GM23248 (cell line): ENCODE measurements at places on chromosomes 4 and X.
A peak's percentile ranks its signal among the peaks of the same experiment; 100 is the strongest.

GRCh38 chr4:69930768-69931167 lies at the start of gene CSN1S1:
TSS of gene CSN1S1 (plus strand) at chr4:69931068. CDS start at chr4:69932556, 1,488 bp downstream.
- DNase-seq: no peak

DNA sequence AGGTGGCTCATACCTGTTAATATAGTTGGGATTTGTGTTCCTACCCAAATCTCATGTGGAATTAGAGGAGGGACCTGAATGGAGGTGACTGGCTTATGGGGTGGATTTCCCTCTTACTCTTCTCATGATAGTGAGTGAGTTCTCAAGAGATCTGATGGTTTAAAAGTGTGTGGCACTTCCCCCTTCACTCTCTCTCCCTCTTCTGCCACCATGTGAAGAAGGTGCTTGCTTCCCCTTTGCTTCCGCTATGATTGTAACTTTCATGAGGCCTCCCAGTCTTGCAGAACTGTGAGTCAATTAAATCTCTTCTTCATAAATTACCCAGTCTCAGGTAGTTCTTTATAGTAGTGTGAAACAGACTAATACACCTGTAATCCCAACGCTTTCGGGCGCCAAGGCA lies 28.3 kb upstream of the WDR19 start:
- no peak for DNase-seq

- DNase-seq: no peak
Measured at GRCh38 chr4:89572224-89572858, 264.6 kb downstream of the SNCA start.

GRCh38 chrX:154030266-154030665 lies 10.6 kb upstream of the IRAK1 start:
- no peak for DNase-seq

GRCh38 chr4:150255610-150256224 lies 177.5 kb downstream of the DCLK2 start:
- no peak for DNase-seq

- peak; percentile 36 for DNase-seq
Measured at GRCh38 chrX:148380650-148381561, 119.5 kb upstream of the AFF2 start.

DNA sequence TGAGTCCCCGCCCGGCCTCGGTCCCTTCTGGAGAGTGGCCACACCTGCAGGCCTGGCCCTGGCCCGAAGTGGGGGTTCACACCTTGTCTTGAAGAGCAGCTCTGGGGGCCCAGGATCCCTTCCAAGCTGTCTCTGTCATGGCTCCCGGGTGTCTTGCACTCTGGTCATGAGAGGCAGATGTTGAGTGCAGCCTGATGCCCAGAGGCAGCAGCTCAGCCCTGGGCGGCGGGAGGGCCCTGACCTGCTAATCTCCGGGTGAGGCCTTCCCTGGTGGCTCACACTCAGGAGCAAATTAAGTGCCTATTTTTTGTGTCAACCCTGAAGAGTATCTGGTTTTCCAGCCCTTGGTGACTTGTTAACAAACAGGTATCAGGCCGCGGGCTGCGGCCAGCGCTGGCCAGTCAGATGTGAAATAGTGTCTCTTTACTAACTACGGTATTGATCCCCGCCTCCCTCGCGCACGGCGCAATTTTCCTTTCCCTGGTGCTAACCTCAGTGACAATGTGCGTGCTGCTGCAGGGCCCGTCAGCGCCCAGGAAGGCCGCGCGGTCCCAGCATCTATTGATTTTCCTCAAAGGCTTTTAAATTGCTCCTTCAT lies 24.2 kb downstream of the NKX1-1 start:
- no peak for DNase-seq

DNA sequence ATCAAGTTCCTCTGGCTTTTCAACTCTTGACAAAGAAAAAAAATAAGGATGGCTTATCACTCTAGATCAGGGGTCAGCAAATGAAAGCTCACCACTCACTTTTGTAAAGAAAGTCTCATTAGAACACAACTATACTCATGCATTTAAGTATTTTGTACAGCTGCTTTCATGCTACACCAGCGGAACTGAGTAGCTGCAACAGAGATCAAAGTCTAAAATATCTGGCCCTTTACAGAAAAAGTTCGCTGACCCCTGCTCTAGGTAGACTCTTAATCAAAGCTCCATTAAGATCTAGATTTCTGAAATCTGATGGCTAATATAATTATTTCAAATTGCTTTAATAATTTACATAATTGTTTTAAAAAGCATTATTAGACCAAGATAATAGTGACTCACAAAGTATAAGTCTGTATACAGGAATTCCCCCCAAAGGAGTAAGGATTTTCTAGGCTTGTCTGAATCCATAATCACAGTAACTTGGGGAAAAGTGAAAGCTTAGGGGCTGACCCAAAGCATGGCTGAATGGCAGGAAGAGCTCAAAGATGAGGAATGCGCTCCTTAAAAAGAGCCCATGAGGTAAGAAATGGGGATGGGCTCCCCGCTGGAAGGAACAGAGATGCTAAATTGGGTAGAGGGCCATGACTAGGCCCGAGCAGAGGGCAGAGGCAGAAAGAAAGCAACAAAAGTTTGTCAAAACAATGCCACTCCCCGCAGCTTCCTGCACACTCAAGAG lies 140.3 kb downstream of the SH3KBP1 start:
- DNase-seq: no peak

GRCh38 chr4:23212558-23212957 lies 519.8 kb downstream of the GBA3 start:
- no peak for DNase-seq

DNA sequence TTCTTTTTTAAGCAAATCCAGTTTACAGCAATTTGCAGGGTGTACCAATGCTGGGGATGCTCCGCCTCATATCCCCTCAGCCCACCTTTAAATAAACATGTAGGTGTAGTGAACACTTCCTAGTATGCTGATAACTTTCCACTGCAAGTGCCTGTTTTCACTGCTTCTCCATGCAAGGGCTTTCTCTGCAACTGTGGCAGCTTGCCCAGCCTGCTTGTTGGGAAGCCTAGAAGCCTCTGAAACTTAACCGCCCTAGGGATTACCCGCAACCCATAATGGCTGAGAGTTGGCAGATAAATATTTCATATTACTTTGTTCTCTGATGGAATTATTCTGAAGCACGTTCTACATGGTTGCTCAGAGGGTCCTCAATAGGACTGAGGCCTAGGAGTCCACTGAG lies 253.7 kb upstream of the DDX53 start:
- DNase-seq: no peak

GRCh38 chr4:32988165-32988811 lies 2268.1 kb downstream of the PCDH7 start:
- no peak for DNase-seq

GRCh38 chr4:55517526-55518229 lies 29.0 kb downstream of the CLOCK start:
- no peak for DNase-seq

- no peak for DNase-seq
Measured at GRCh38 chr4:1614502-1614853, 69.6 kb downstream of the FAM53A start.
